ENCODE measurements at places on chromosomes 12 and 14. TPM values are rescaled to one million over a fixed set of nuclear protein-coding genes. Genes with fewer than 3 reads are reported as not detected.

DNA sequence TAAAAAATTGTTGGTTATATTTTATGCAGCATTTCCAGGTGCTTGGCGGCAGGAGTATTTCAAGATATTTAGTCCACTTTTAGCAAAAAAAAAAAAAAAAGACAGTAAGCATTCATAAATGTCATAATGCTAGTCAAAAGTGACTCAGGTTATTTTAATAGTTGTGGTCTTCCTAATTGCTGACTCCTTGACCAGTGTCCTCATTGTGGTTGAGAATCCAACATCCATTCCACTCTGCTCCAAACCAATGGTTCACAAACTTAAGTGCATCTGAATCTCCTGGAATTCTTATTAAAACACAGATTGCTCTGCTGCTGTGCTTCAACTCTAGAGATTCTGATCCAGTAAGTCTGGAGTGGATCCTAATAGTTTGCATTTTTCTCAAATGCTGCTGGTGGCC lies 71.4 kb downstream of the AKAP6 start:
- H3K27me3 ChIP-seq: no peaks in the 10 kb centered on the region
- no peaks in the 10 kb centered on the region for H3K36me3 ChIP-seq
- no peak for DNase-seq
- no peak overlapping the region for H3K27ac ChIP-seq
- no peak overlapping the region for H3K4me3 ChIP-seq

The HOXC4 gene
- total RNA-seq: 3.2 TPM

DNA sequence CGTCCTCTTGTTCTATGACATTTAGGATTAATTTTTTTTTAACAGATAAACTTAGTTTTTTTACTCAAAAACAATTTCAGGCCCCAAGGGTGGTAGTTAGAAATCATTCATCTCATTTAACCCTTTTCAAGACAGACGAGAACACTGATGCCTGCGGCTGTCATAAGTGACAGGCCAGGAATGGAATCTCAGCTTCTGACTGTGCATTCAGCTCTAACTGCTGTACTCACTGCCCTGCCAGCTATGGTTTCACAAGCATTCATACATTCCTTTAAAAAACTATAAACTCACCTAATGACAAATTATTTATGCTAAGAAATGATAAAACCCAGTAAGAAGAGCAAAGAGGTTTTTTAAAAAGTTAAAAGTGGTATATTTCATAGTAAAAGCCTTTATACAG lies 8.8 kb downstream of the DENND5B start:
- no peak overlapping the region for H3K4me3 ChIP-seq
- H3K27me3 ChIP-seq: no peaks in the 10 kb centered on the region
- DNase-seq: no peak
- H3K36me3 ChIP-seq: no peaks in the 10 kb centered on the region

The TAS2R20 gene
- total RNA-seq: 2.4 TPM

- no peaks in the 10 kb centered on the region for H3K27me3 ChIP-seq
- no peak overlapping the region for H3K27ac ChIP-seq
- H3K36me3 ChIP-seq: no peaks in the 10 kb centered on the region
- H3K4me3 ChIP-seq: no peak overlapping the region
- no peaks in the 10 kb centered on the region for H3K4me1 ChIP-seq
Observed at GRCh38 chr12:39831587-39832315, 212.1 kb upstream of the ABCD2 start.

The IL26 gene
- not detected for total RNA-seq

GRCh38 chr12:115088328-115088994 lies 404.5 kb upstream of the TBX3 start:
- no peak overlapping the region for H3K4me3 ChIP-seq
- H3K27ac ChIP-seq: no peak overlapping the region
- no peak for DNase-seq
- no peaks in the 10 kb centered on the region for H3K4me1 ChIP-seq
- no peaks in the 10 kb centered on the region for H3K36me3 ChIP-seq
- no peaks in the 10 kb centered on the region for H3K27me3 ChIP-seq

DNA sequence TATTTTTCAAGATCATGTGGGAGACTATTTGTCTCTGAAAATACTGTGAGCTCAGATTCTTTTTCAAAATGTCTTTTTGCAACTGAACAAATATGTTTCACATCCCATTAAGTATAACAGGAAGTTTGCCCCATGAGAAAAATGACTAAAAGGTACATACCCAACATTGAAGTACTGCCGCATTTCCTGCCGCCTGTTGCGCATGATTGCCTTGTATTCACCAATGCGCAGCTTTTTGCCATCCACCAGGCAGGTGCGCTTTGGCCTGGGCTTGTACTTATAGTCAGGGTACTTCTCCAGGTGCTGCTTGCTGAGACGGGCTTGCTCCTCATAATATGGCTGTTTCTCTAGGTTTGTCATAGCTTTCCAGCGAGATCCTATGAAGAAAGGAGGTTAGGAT lies 413.2 kb downstream of the SOX5 start:
- no peak overlapping the region for H3K4me3 ChIP-seq
- H3K4me1 ChIP-seq: no peaks in the 10 kb centered on the region
- no peaks in the 10 kb centered on the region for H3K36me3 ChIP-seq
- H3K27ac ChIP-seq: no peak overlapping the region
- no peak for DNase-seq

DNA sequence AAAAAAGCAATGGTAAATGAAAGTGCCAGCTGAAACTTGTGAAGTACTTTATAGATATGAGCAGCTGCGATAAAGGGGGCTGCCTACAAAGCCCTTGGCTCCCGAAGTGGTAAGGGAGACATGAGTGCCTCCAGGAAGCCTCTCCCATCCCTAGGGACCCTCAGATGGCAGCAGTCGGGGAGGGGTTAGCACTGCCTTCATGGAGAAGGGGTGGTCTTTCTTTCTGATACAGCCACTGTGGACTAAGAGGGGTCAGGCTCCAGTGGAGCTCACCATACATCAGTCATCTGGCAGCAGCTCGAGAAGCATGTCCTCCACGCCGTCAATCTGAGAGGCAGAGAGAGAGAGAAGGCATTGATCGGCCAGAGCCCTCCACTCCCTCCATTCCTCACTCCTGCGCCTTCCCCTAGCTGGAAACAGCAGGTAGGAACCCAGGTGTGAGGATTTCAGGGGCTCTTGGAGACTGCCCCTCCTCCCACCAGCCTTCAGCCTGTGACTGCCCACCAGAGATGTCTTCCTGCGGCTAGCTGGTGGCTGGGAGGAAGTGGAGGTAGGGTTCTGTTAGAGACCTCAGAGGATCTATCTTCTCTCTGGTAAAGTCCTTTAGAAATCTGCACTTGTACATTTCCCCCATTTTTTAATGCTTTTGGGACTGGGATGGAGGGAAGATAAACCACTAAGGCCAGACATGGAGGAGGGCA lies 2.3 kb downstream of the TCL1A start:
- no peaks in the 10 kb centered on the region for H3K36me3 ChIP-seq
- peak overlapping the region; percentile 27 for H3K4me3 ChIP-seq
- peak overlapping the region; percentile 35 for H3K27ac ChIP-seq
- H3K27me3 ChIP-seq: peaks cover 2% of the 10 kb centered on the region

- no peak overlapping the region for H3K4me3 ChIP-seq
- DNase-seq: no peak
- no peak overlapping the region for H3K27ac ChIP-seq
Observed at GRCh38 chr12:120933786-120934185, 29.6 kb upstream of the SPPL3 start.

GRCh38 chr12:121861636-121862254 lies 3.1 kb upstream of the HPD start:
- H3K4me1 ChIP-seq: peaks cover 5% of the 10 kb centered on the region
- H3K27me3 ChIP-seq: no peaks in the 10 kb centered on the region
- DNase-seq: no peak
- H3K4me3 ChIP-seq: no peak overlapping the region
- no peak overlapping the region for H3K27ac ChIP-seq

DNA sequence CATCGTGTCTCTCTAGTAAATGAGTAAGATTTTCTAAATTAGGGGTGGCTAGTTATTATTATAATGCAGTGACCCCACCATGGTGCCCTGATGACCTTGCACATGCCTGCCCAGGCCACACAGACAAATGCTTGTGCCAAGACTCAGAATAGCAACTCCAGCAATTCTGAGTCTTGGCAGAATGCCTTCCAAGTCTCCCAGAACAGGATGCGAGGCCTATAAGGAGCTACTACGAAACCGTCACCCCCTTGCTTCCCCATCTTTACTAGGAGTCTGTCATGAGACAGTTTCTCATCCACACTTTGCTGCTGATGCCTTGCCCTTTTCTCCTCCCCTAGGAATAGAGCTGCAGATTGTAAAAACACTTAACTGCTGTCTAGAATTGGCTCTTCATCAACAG lies 559.9 kb downstream of the TRHDE start:
- no peaks in the 10 kb centered on the region for H3K27me3 ChIP-seq
- no peak for DNase-seq
- no peaks in the 10 kb centered on the region for H3K4me1 ChIP-seq
- no peaks in the 10 kb centered on the region for H3K36me3 ChIP-seq
- H3K4me3 ChIP-seq: no peak overlapping the region

The C12orf60 gene
- total RNA-seq: 0.33 TPM

The SERPINA10 gene
- total RNA-seq: not detected

DNA sequence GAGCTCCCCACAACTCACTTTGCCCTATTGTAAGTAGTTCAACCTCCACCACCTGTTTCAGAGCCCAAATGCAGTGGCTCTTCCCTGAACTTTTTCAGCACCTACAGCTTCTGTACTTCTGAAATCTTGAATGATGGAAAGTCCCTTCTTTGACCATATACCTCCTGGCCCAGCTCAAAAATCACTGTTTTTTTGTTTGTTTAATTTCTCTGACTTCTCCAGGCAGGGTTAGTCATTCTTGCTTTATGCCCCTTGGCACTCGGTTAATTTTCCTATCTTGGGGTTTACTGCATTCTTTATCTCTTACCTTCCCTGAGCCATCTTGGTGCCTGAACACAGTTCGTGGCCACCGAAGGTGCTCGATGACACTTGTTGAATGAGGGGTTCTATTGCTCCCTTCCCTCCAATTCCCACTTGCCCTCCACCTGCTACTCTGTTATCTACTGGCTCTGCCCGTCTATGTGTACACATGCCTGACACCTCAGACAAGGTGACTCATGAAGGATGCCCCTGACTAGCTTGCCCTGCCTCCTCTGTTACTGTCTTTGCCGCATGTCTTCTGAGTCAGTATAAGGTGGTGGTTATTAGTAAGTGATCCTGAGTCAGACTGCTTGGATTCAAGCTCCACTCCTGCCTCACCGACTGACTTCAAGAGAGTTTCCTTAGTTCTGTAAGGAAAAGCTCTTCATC lies 4.4 kb downstream of the AMHR2 start:
- H3K27ac ChIP-seq: no peak overlapping the region
- no peaks in the 10 kb centered on the region for H3K4me1 ChIP-seq
- H3K4me3 ChIP-seq: no peak overlapping the region
- no peak for DNase-seq

The NAV3 gene
- not detected for total RNA-seq

DNA sequence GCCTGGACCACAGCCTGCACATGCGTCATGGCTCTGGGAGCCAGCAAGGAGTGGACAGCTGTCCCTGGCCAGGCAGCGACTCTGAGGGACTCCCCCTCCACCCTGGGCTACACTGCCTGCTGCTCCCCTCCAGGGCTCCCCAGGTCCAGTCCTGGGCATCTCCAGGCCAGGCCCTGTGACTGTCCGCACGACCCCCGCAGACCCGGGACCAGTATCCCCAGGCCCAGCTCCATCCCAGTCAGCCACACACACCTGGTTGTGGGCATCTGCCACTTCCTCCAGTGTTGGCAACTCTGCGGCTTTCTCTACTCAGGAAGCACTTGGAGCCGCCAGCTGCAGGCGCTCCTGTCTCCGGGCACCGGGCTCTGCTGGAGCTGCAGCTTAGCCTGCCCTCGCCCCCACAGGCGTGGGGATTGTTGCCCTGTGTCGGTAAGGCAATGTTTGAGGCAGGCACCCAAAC lies 2.4 kb downstream of the ULK1 start:
- H3K27ac ChIP-seq: peak overlapping the region; percentile 43
- peak; percentile 14 for DNase-seq

DNA sequence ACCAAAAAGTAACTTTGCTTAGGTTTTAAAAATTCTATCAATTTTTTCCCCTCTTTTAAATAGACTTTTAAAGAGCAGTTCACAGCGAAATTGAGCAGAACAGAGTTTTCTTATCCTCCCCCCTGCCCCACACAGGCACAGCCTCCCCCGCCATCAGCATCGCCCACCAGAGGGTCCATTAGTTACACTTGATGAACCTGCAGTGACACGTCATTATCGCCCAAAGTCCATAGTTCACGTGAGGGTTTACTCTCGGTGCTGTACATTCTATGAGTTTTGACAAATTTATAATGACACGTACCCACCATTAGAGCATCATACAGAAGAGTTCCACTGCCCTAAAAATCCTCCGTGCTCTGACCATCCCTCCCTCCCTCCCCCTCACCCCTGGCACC lies 58.4 kb downstream of the FZD10 start:
- H3K27me3 ChIP-seq: no peaks in the 10 kb centered on the region
- no peak overlapping the region for H3K27ac ChIP-seq
- no peaks in the 10 kb centered on the region for H3K4me1 ChIP-seq
- no peaks in the 10 kb centered on the region for H3K36me3 ChIP-seq
- H3K4me3 ChIP-seq: no peak overlapping the region

- H3K27ac ChIP-seq: peak overlapping the region; percentile 99
- H3K27me3 ChIP-seq: no peaks in the 10 kb centered on the region
- H3K4me1 ChIP-seq: peaks cover 70% of the 10 kb centered on the region
- peaks cover 11% of the 10 kb centered on the region for H3K36me3 ChIP-seq
- peak overlapping the region; percentile 90 for H3K4me3 ChIP-seq
- no peak for DNase-seq
Observed at GRCh38 chr12:121628037-121628436, 1.7 kb downstream of the ORAI1 start.

The AMN gene
- 2.4 TPM for total RNA-seq

GRCh38 chr12:29224572-29224971 lies 75.5 kb downstream of the FAR2 start:
- no peak for DNase-seq
- H3K36me3 ChIP-seq: no peaks in the 10 kb centered on the region
- H3K27me3 ChIP-seq: no peaks in the 10 kb centered on the region
- no peak overlapping the region for H3K27ac ChIP-seq

The SRP54 gene
- total RNA-seq: 41.2 TPM

All from natural killer cell (primary cell).